ENCODE measurements at places on chromosomes 16 and 17.

GRCh38 chr17:47989700-47990099 lies 18.8 kb downstream of the CDK5RAP3 start:
- DNase-seq: no peak

GRCh38 chr16:8173111-8173644 lies 417.1 kb downstream of the TMEM114 start:
- DNase-seq: no peak

DNA sequence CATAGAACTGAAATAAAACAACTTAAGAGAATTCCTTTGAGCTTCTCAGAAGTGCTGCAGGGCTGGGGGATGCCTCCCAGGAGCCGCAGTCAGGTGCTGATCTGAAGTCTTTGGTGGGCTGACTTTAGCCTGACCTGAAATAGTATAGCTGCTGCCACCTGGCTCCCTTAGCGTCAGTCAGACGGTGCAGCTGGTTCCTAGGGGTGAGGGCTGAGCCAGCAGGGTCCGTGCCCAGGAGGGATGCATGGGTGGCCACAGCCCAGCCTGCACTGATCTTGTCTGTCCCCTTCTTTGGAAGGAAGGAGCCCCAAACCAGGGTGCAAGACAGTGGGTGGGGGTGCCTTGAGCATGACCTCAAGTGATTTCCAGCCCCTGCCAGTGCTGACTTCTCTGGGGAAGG lies 11.5 kb downstream of the MAPT start:
- DNase-seq: no peak

GRCh38 chr17:41420134-41420533 lies 4.3 kb downstream of the KRT37 start:
- DNase-seq: no peak

DNA sequence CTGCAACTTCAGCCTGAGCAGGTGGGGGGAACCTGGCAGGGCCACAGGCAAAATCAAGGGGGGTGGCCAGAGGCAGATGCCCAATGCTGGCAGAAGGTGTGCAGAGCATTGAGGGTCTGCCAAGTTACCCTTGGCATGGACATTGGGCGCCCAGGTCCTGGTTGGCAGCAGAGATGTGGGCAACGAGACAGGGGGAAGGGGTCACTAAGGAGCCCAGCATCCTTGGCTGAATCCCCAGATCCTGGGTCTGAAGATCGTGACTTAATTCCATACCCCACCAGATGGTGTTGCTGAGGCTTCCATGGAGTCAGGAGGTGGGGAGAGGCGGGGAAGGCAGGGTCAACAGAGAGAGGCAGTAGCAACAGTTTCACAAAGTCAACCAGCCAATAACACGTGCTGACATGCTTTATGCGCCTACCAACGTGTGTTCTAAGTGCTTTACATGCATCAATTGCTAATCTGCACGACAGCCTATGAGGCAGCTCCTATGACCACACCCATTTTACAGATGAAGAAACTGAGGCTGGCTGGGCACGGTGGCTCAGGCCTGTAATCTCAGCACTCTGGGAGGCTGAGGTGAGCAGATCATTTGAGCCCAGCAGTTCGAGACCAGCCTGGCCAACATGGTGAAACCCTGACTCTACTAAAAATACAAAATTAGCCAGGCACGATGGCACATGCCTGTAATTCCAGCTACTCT lies 83.3 kb downstream of the GSG1L start:
- DNase-seq: no peak

GRCh38 chr16:4239020-4239419 lies 2.9 kb downstream of the SRL start:
- DNase-seq: no peak

GRCh38 chr17:11242411-11242810 lies 1.4 kb downstream of the SHISA6 start:
- no peak for DNase-seq

GRCh38 chr17:75144816-75145512 lies 9.3 kb downstream of the JPT1 start:
- DNase-seq: no peak

DNA sequence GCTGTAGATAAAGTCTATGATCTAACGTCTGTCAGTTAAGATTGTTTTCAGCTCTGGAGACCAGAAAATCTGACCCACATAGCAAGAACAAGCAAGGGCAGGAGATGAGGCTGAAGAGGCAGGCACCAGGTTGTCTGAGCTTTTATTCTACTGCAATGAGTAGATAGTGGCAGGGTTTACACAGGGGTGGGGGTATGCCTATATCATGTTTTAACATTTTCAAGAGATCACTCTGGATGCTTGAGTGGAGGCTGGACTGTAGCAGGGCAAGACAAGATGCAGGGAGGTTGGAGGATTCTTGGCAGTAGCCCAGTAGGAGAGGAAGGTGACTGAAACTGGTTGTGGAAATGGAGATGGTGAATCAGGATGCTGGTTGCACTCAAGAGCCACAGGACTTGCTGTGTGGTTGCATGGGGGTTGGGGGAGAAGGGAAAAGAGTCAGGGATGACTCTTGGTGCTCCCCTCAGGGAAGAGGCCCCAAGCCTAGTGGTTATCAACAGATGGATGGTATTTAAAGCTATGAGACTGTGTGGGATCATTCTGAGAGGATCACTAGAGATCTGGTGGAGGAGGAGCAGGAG lies 143.1 kb upstream of the KCNJ18 start:
- DNase-seq: no peak

GRCh38 chr16:2031081-2031577 lies 4.4 kb downstream of the NHERF2 start:
- no peak for DNase-seq

DNA sequence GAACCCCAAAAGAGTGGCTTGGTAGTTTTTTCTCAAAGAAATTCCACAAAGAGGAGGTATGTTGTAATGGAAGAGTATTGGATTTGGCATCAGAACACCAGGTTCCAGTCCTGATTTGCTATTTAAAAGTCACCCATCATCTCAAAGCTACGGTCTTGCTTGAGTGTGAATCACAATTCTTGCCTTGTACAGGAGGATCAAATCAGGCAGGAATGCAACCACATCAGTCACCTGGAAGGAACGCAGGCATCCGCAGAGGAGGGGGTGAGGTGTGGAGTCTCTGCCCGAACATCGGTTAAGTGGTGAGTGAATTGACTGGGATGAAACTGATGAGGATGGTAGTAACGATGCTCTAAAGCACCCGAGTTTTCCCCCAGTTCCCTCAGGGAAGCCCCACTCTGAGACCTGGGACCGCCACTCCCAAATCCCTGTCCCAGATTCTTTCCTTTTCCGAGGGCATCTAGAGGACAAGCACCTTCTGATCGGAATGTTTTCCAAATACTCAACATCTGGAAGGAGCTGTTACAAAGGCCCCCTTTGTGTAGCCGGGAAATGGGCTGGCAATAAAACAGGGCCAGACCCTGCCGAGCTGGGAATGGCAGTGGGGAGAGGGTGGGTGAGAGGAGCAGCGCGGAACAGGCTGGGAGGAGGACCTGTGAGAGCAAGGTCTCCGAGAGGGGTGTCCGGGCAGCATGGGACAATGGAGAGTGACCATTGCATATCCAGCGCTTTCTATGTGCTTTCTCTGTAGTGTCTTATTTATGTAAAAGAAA lies 469.6 kb downstream of the SLC39A11 start:
- DNase-seq: no peak

DNA sequence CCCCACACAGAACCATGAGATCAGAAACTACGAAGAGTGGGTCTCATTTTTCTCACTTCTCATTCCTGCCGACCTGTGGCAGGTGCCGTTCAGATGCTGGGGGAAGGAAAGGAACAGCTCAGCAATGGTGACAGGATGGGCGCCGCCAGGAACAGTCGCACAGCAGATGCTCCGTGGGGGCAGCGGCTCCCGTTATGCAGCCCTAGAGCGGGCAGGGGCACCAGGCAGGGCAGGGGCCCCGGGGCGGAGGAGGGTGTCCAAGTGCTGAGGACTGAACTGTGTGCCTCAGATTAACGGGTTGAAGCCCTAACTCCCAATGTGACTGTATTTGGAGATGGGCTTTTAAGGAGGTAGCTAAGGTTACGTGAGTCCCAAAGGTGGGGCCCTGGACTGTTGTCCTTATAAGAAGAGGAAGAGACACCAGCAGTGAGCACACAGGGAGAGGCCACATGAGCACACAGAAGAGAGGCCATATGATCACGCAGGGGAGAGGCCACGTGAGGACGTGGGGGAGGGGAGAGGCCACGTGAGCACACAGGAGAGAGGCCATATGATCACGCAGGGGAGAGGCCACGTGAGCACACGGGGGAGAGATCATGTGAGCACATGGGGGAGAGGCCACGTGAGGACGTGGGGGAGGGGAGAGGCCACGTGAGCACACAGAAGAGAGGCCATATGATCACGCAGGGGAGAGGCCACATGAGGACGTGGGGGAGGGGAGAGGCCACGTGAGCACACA lies 95.7 kb upstream of the METRNL start:
- DNase-seq: no peak
